CD4-positive, alpha-beta T cell treated with Interleukin-17A for 1 hour (primary cell): ENCODE measurements at places on chromosomes 12 and 14.

- DNase-seq = no peak
Measured at GRCh38 chr12:104975587-104976343, 10.4 kb upstream of the NOPCHAP1 start.

DNA sequence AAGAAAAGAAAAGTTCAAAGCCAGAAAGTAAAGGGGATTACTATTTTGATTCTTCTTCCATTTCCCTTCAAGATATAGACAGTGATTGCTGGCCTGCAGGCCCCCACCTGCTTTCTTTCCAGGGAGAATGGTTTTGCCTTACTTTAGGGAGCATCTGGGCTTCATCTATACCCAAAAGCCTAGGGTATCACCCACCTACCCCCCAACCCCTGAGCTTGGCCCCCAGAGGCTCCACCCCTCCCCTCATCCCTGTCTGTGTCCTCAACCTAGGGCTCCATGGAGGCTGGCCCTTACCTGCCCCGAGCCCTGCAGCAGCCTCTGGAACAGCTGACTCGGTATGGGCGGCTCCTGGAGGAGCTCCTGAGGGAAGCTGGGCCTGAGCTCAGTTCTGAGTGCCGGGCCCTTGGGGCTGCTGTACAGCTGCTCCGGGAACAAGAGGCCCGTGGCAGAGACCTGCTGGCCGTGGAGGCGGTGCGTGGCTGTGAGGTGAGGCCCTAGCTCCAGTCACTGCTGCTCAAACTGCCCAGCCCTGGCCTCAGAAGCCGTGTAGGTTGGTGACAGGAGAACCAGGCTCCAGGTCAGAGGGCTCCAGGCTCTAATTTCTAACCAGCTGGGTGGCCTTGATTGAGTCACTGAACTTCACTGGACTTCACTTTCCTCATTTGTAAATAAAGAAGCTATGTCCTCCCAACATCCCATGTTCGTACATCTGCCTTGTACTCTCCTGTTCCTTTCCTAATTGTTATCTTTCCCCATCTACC is 13.6 kb downstream of the ARHGEF40 start:
- no peak for DNase-seq

- peak; percentile 41 for DNase-seq
Measured at GRCh38 chr12:92136965-92137721, 8.5 kb downstream of the BTG1 start.

- no peak for DNase-seq
Measured at GRCh38 chr14:94933486-94933885, 163.6 kb upstream of the GSC start.

- no peak for DNase-seq
Measured at GRCh38 chr12:119157528-119157927, 21.2 kb upstream of the HSPB8 start.

DNA sequence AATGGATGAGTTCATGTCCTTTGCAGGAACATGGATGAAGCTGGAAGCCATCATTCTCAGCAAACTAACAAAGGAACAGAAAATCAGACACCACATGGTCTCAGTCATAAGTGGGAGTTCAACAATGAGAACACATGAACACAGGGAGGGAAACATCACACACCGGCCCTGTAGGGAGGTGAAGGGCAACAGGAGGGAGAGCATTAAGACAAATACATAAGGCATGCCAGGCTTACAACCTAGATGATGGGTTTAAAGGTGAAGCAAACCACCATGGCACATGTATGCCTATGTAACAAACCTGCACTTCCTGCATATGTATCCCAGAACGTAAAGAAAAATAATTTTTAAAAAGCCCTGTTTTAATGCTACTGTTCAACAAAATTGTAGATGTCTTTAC is 914.2 kb upstream of the ATXN7L3B start:
- DNase-seq = no peak

GRCh38 chr12:116903818-116904217 is 6.9 kb upstream of the FBXW8 start:
- DNase-seq = no peak

- DNase-seq = no peak
Measured at GRCh38 chr14:66038618-66039017, 447.6 kb upstream of the CCDC196 start.

DNA sequence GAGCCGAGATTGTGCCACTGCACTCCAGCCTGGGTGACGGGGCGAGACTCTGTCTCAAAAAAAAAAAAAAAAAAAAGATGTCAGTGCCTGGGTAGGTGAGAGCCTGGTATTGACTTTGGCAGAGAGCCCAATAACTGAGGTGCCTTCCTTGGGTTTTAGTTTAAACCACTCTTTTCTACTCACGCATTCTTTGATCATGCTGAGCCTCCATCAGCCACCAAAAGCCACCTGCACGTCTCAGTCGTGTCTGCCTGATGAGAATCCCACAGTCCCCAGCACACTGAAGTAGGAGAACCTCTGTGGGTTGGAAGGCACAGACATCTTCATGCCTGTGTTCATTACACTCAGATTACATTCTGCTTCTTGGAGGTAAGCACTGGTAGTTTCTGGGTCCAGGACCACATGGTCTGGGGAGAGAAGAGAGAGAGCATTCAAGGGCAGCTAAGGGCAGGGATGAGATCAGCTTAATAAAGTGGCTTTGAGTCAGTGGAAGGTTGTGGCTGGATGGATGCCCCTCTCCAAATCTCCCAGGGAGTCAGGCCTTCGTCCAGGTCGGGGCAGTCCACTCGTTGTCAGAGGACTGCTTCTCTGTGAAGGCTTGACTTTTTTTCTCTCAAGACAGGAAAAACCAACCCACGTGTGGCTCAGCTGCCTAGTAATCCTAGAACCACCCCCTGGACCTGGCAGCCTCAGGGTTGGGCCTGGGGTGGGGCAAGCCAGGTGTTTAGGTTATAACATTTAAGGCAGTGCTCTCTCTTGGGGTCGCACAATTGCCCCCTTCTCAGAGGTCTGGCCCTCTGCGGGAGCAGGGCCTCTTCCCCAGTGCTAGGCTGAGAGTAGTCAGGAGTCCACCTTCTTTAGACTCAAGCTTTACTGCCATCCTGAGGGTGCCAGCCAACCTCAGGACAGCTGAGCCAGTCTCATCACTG is 32.6 kb upstream of the MAX start:
- no peak for DNase-seq

- no peak for DNase-seq
Measured at GRCh38 chr14:103806805-103807204, 40.6 kb downstream of the PPP1R13B start.

- no peak for DNase-seq
Measured at GRCh38 chr14:99784508-99784907, 8.7 kb upstream of the EML1 start.

DNA sequence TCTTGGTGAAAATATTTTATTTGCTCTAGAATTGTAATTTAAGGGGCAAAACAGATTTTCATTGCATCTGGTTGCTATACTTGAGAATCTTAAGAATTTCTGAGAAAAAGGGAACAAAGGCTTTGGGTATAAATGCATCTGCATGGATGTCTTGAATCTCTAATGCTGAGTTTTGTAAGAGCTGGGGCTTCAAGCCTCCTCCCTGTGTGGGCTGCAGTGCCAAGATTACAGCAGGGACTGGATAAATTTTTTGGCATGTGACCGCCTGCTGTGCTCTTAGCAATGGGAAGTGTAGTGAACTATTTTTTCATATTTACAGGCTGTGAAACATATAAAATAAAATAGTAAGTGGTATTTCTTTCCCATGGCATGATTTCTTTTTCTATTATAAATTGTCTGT is 70.0 kb downstream of the SLC38A6 start:
- DNase-seq = no peak

DNA sequence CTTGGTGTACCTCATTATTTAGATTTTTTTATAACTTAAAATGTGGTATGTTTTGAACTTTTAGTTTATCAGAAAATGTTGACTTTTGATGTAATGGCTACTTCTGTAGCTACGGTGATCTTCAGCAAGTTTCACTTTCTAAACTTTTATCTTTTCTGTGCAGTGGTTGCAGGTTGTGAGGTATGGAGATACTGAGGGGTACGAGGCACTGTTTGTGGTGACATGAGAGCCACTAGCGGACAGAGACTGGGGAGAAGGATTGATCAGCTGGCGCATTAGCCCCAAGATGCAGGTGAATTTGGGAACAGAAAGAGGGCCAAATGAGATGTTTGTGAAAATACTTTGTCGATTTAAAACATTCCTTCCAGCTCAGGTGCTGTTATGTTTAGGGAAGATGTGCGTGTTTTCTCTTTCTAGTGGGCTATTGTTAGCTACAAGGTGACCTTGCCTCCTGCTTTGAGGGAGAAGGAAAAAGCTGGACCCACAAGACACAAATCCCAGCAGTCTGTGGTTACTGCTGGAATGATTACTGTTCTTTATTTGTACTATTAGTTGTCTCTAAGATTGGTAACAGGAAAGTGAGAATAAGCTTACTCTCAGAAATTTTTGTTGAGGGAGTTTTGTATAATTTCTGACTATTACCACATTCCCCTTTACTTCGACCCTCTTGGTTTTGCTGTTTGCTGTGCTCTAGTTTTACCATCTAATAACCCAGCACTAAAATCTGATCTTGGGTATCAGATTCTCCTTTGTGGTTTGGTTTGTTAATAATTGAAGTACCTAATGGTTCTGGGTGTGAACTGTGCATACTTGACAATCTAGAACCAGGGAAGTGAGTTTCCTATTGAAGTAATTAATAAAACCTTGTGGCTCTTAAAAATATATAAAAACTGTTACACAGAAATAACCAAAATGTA is 61.7 kb downstream of the FBXO34 start:
- peak; percentile 64 for DNase-seq

- DNase-seq = no peak
Measured at GRCh38 chr14:51607711-51608110, 44.0 kb upstream of the FRMD6 start.

DNA sequence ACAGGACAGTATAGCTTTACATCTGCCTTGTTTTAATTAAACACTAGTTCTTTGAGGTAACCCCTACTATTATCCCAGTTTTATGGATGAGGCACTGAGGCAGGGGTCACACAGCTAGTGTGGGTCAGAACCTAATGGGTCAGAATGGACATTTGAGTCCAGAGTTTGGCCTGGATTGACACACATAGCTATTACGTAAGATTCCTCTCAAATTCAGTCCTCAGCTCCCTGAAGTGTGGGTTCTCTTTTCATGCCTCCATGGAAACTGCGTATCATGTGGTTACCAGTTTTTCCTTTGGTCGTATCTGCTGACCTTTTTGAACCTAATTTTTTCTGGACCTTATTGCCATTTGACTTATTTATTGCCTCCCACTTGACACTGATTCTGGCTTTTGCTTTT is 40.4 kb downstream of the PSEN1 start:
- DNase-seq = no peak

- DNase-seq = peak; percentile 21
Measured at GRCh38 chr12:11555743-11556625, 93.5 kb upstream of the ETV6 start.

DNA sequence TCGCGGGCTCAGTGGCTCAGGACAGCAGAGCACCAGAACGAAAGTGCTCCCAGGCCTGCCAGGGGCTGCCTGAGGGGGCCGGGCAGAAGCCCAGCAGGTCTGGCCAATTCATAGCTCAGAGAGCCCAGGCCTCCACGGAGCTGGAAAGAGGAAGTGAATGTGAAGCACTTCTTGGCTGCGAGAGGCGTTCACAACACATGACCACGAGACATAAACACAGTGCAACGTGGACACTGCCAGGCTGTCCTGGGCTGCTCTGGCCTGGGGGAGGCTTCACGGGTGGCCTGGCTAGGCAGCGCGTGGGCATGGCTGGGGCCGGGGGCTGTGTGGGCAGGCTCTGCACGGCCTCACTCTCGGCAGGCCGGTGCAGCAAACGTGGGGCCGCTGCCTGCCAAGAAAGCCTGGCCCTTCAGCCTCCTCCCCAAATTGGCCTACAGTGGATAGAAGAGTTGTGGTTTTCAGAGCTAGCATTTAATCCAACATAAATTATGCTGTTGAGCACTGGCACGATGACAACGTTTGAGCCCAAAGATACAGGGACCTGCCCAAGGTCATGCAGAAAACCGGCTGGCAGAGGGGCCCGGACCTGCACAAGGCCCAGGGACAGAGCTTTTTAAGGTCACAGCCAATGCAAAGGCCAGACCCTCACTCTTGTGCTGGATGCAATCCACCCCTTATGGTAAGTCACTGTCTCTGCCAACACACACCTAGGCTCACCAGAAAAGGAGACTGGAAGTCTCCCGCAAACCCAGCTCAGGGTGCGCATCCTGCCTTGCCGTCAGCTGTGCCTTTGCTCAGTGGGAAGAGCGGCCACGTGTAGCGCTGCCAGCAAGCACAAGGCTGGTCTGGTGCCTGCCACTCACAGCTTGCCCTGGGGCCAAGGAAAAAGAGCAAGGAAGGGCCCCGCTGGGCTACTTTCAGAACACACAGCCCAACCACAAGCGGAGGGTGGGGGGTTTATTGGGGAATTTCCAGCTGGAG is 8.6 kb downstream of the SLC25A29 start:
- DNase-seq = no peak

DNA sequence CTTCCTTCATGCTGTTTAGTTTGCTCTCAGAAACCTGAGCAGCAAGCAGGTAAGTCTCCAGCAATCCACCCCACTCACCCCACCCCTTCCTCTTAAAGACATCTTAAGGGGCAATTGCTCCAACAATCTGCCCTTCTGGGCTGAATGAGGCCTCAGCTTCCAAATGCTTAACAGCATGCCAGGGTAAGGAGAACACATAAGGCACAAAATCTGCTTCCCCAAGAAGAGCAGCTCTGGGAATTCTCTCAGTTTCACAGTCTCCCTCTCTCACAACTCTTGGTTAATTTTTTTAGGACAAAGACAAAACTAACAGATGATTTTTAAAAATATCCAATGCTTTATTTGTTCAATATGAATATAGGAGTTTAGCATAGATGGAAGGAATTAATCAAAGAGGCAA is 288.9 kb upstream of the CCDC196 start:
- no peak for DNase-seq

GRCh38 chr12:116813271-116814041 is 67.8 kb downstream of the HRK start:
- DNase-seq = no peak

DNA sequence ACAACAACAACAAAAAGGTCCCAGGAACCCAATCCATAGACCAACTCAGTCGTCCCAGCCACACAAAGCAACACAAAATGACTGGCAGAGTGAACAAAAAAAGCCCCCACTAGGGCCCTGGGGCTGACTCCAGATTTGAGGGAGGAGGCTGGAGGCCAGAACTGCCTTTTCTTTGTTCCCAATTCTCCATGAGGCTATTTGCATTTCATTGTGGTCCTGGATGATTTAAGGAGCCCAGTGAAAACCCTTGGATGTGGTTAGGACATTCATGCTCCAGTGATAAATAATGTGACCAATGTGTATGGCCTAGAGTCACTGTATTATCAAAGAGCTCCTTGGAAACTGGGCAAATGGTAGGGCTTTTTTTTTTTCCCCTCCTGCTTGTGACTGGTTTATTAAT is 192.9 kb downstream of the NUAK1 start:
- no peak for DNase-seq

DNA sequence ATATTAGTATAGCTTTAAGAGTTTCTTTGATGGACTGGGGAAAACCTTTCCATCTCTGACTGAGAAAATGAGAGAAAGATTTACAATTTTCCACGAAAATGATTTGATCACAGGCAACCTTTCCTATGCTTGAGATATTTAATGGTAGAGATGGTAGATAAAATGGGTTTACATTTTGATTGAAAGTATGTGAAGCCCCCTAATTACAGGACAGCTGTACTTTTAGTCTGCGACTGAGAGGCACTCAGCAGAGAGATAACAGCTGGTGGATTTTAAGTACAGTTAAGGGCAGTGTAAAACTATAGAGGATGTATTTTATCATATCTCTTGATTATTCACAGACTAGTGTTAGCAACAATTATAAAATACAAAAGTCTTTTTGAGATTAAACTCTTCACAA is 40.7 kb downstream of the C12orf50 start:
- DNase-seq = no peak
